Stimulated activated CD4-positive, alpha-beta T cell treated with anti-CD3 and anti-CD28 coated beads, Interleukin-2, amount 100 ng/mL, for 48 hours (primary cell): ENCODE measurements at places on chromosomes 13 and 19.

DNA sequence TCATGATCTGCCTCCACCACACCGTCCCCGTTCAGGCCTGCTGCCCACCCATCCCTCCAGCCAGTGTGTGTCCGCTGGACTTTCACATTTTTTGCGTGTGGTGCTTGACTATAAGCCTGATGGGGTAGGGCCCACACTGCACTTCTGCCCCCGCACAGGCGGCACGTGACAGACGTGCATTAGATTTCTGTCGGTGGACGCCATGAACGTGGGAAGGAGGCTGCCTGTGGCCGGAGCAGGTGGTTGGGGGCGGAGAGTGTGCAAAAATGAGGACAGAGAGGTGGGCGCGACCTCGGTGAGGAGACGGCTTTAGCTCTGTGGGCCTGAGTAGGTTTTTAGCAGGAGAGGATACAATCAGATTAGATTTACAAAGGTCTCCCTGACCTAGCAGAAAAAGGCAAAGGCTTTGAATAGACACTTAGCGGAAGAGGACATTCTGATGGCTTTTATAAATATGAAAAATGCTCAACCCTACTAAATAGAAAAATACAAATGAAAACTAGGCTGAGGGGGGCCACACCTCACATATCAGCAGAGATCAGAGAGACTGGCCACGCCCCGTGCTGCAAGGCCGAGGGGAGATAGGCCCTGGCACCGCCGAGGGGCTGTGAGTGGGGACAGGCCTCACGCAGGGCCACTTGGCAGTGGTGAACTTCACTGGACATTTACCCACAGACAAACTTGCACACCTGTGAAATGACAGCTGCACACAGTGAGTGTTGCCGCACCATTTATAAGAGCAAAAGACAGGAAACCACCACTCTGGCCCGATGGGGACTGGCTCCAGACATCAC is 25.4 kb downstream of the PAK4 start:
- DNase-seq = no peak

GRCh38 chr13:91520952-91521351 is 122.5 kb downstream of the GPC5 start:
- no peak for DNase-seq

DNA sequence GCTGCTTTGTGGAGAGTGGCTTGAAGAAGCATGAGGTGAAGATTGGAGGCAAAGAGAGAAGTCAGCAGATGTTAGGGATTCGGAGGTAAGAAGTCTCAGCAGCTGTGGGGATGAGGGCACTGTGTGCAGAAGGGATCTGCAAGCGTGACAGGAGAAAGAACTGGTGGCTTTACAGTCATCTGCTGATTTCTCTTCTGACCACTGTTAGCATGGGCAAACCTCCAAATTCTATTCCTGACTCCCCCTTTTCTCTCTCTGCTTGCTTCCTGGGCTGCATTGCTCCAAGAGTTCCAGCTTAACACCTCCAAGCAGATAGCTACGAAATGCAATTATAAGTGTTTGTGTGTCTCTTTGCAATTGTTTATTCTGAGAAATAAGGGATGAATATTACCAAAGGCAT is 159.6 kb downstream of the GGACT start:
- DNase-seq = no peak

DNA sequence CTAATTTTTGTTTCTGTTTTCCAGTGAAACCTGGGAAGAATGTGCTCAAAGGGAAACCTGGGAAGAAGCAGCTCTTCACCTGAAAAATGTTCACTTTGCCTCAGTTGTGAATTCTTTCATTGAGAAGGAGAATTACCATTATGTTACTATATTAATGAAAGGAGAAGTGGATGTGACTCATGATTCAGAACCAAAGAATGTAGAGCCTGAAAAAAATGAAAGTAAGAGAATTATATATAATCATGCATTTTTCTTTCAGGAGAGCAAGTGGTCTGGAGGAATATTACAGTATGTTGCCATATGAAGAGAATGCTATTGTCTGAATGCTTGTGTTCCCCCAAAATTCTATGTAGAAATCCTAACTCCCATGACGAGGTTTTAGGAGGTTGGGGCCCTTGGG is 3.4 kb downstream of the NUDT15 start:
- no peak for DNase-seq

- DNase-seq = no peak
Observed at GRCh38 chr13:27203854-27204253, 32.2 kb upstream of the USP12 start.

DNA sequence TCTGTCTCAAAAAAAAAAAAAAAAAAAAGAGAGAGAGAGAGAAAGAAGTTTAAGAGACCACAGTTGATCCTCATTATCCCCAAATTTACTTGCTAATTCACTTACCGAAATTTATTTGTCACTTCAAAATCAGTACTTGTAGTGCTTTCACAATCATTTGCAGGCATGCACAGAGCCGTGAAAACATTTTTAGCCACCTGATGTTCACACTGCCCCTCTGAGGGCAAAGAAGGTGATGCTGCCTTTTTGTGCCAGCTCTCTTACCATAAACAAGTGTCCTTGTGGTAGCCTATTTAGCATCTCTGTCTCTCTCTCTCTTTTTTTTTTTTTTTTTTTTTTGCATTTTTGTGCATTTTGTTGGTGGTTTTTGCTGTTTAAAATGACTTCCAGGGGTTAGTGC is 24.1 kb upstream of the CASP14 start:
- no peak for DNase-seq
